ENCODE measurements at places on chromosomes 5 and 9.

- no peak for DNase-seq
Observed at GRCh38 chr9:38529317-38529716, 91.1 kb downstream of the ANKRD18A start.

- DNase-seq, result no peak
Observed at GRCh38 chr9:34825775-34826174, 115.8 kb upstream of the CCL21 start.

- DNase-seq, result no peak
Observed at GRCh38 chr9:13923381-13923780, 390.6 kb downstream of the NFIB start.

GRCh38 chr9:14349447-14350348, 35.8 kb upstream of the NFIB start:
- peak; percentile 43 for DNase-seq

DNA sequence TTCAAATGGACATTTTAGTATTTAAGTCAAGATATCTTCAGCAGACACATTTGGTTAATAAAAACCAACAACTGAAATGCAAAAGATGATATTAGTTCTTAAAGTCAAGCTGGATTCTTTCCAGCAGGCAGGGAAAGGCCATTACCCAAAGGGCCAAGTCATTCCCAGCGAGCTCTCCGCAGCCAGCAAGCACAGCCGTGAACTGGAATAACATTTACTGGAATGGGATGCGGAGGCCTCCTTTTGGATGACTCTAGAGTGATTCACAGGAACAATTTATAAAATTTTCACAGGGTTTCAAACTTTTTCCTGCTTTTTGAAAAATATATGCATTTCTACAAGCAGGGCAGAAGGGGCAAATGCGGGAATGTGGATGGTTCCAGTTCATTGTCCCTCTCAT, 76.6 kb upstream of the DAB2 start:
- DNase-seq, result peak; percentile 18

DNA sequence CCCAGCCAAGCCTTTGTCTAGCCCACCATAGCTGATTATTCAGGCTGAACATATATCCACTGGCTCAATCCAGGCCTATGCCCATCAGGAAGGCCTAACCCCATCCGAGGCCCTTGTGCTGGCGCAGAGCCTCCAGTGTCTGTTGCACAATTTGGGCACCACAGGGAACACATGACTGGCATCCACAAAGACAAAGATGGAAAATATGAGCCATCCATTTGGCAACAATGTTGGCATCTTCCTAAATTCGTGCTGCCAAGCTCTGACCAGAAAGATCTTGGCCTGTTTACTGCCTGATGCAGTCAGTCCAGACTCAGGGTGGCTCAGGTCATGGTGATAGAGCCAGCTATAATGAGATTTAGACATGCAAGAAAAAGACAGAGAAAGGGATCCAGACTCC, 233.8 kb downstream of the PIK3R1 start:
- DNase-seq, result no peak

DNA sequence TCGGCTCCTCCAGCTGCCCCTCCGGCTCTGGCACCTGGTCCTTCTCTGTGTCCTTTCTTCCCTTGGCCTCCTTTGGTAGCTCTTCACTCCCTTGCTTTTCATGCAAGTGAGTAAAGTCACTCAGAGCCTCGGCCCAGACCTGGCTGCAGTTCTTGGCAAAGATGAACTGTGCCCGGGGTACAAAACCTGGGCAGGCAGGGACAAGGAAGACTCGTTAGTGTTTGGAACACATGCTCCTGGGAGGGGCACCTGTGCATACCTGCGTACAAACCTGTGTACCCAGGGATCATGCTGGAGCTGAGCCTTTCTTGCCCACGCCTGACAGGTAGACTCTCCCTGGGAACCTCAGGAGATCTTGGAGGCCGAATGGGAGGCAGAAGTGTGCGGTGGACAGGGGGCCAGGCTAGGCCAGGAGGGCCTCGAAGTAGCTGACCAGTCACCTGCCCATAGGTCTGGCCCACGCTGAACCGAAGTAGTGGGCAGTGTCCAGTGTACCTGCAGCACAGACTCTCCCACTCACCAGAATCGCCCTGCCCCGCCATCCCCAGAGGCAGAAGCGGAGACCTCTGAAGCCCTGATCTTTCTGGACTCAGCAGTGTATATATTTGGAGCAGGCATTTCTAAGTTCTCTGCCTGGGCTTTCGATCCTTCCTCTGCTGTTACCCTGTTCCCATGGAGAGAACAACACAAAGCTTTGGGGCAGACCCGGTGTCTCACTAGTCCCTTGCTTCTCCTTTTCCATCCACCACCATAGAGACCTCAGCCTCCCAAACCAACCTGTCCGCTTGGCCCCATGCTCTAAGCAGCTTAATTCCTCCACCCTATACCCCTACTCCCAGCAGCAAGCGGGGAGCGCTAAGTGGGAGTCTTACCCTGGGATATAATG, 41.9 kb upstream of the TESK1 start:
- no peak for DNase-seq

GRCh38 chr9:127927201-127927987, 3.2 kb downstream of the PIP5KL1 start:
- no peak for DNase-seq

DNA sequence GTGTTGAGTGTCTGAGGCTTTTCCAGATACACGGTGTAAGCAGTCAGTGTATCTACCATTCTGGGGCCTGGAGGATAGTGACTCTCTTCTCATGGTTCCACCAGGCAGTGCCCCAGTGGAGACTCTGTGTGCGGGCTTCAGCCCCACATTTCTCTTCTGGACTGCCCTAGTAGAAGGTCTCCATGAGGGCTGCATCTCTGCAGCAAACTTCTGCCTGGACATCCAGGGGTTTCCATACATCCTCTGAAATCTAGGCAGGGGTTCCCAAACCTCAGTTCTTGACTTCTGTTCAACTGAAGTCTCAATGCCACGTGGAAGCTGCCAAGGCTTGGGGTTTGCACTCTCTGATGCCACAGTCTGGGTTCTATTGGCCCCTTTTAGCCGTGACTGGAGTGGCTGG, 256.6 kb upstream of the ITGA1 start:
- DNase-seq, result no peak

Data from Ammon's horn (tissue), 1 donor.